ENCODE measurements at places on chromosomes 4 and X.

DNA sequence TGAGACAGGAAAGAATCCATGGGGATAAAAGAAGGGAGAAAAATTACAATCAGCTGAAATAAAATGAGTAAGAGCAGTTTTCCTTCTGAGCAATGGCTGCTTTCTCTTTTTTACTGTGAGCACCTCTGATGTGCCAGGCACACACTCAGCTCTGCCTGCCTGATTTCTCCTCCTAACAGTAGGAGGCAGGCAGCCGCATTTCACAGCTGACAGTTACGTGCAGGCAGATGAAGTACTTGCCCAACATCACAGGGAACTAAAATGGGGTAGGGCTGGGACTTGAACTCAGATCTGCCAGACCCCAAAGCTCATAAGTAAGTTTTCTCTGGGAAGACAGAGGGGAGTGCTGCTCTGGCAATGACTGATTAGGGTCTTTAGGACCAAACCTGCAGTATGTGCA is 54.6 kb downstream of the C4orf50 start:
- no peak for DNase-seq

GRCh38 chrX:15200871-15201270 is 69.0 kb downstream of the ASB9 start:
- DNase-seq: no peak

- DNase-seq: no peak
Observed at GRCh38 chr4:165709516-165709915, 163.5 kb upstream of the TLL1 start.

GRCh38 chr4:186942758-186943377 is 219.2 kb upstream of the FAT1 start:
- no peak for DNase-seq

- DNase-seq: no peak
Observed at GRCh38 chr4:127449449-127449848, 183.3 kb upstream of the INTU start.

DNA sequence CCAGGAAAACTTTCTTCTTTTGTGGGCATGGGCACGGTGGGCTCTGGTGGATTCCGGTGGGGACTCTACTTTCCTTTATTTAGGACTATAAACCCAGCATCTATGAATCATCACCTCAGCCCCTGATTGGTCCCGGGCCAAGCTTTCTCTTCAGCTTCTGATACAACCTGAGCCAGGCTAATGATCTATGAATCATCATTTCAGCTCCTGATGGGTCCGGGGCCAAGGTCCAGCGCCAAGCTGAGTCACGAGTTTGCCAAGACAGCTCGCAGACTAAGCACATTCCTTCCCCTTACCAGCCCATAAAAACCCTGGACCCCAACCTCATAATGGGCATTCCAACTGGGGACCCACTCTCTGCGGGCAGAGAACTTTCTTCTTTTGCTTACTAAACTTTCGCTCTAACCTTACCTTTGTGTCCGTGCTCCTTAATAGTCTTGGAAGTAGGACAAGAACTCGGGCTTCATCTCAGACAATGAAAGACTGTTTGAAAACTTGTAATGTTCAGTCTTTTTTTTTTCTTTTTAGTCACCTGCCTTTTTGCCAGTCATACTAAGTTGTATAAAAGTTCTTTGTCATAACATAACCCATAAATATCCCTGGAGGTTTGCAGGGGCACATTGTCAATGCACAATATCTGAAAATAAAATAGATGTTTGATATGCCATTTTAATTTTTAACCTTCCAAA is 904.9 kb upstream of the EPHA5 start:
- DNase-seq: no peak

- no peak for DNase-seq
Observed at GRCh38 chr4:183449193-183449882, 4.9 kb downstream of the CDKN2AIP start.

DNA sequence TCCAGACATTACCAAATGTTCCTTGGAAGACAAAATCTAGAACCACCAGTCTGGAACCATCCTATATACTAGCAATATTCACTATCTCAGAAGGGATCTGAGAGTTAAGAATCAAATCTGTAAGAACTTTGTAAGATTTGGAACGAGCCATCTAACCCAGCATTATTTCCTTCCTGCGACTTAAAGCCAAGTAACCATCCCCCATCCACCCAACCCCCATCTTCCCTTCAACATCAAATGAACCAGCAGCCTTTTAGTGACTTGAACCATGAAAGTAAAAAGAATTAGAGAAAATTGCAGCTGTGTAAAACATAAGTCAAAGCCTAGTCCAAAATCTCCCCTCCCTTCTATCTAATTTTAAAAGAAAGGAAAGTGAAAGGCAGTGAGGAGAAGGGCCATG is 15.6 kb downstream of the RBM47 start:
- no peak for DNase-seq

- no peak for DNase-seq
Observed at GRCh38 chr4:41822325-41822724, 73.8 kb upstream of the PHOX2B start.

DNA sequence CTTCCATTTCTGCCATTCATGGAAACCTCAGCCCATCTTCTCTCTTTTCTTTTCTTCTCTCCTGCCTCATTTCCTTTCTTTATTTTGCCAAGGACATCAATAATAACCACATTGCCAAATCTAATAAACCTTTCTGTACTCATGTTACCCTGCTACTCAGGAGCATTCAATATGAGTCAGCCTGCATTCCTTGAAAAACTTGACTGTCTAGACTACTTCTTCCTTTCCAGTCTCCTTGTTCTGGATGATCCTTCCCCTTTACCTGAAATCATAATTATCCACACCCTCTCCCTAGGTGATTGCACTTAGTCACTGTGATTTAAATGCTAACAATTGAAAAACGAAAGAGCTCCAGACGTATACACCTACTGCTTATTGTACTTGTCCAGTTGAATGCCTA is 253.2 kb upstream of the CENPE start:
- no peak for DNase-seq

GRCh38 chr4:189656641-189657040 is 284.0 kb upstream of the FRG1 start:
- no peak for DNase-seq

DNA sequence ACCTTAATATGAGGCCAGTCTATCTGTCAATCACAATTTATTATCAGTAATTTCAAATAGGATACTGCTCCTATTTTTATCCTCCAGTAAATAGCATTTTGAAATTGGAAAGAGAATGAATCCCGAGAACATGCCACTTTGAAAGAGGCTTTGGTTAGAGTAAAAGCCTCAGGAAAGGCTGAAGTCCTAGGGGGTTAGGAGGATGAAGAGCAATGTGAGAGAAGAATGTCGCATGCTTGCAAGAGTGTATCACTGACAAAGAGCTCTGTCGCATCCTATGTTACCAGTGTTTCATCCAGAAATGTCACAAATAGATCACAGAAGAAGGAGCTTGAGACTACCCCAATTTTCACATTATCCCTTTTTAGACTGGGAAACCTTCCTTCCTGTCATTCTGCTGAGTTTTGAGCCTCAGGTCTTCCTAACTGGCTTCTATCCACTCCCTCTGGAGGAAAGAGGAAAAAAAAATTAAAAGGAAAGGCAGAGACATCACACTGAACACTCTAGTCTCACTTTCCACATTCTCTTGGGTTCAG is 39.8 kb downstream of the GPM6A start:
- DNase-seq: no peak

DNA sequence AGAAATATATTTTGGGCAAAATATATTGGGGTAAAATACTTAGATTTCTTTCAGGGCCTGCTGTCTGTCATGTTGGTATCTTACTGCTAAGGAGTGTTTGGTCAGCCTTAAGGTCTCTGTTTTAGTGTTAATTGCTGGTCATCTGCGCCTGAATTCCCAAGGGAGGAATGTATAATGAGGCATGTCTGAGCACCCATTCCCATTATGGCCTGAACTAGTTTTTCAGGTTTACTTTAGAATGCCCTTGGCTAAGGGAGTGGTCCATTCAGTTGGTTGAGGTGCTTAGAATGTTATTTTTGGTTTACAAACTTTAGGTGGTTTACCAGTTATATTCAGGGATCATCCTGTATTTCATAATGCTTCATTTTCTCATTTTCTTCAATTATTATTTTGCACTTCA is 125.9 kb downstream of the CFAP299 start:
- no peak for DNase-seq

DNA sequence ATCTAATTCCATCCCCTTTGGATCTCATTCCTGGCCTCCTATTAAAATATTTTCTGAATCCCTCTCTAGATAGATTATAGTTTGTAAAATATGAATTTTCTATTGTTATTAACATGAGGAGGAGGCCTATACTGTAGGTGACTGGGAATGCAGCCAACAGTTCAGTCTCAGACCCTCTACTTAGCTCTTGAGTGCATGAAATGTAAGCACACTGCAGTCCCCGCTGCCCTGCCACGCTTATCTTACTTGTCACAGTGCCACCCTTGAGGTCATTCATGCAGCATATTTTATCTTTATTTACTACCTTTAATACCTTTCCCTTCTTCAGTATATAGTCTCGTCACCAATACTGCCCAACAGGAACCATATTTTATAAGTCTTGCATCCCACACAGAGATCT is 151.0 kb downstream of the CAMK2D start:
- DNase-seq: no peak

- no peak for DNase-seq
Observed at GRCh38 chrX:37830371-37830770, 17.0 kb downstream of the DYNLT3 start.

DNA sequence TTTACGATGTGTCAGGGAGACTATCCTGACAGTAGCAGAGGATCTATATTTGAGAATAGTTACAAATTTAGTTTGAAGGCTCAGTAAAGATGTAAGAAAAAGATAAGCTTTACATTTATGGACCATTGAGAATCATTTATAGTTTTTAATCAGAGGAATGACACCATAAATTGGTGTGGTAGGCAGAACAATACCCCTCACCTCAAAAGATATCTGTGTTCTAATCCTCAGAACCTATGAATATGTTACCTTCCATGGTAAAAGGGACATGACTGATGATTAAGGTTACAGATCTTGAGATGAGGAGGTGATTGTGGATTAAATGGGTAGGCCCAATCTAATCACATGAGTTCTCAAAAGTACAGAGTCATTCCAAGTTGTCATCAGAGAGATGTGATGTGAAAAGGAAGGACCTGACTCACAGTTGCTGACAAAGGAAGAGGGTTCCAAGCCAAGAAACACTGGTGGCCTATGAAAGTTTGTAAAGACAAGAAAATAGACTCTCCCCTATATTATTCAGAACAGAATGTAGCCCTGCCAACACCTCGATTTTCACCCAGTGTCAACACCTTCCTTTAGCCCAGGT is 27.0 kb downstream of the EREG start:
- DNase-seq: no peak

GRCh38 chrX:115547448-115547847 is 13.5 kb upstream of the PLS3 start:
- no peak for DNase-seq

GRCh38 chrX:48957827-48958634 is 624 bp upstream of the OTUD5 start:
- peak; percentile 83 for DNase-seq

- DNase-seq: no peak
Observed at GRCh38 chrX:15822922-15823321, 31.7 kb downstream of the AP1S2 start.

DNA sequence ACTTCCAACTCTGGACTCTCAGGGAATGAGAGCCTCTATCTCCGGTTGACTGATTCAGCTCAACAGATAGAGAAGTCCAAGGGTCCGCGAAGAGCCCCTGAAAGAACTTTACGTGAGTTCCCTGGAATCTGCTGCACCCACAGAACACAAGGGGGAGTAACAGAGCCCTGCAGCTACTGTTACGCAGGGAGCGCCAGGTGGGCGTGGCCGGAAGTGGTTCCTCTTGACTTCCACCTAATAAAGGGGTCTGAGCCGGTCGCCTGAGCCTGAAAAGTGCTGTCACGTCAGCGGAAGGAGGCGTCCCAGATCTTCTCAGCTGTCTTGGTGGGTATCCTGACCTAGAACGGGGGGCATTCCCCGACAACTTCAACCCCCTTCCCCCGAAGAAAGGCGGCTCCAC is at the start of gene MAGEB6:
TSS of gene MAGEB6 (plus strand) at position 237 of the 400 bp plus-strand sequence. CDS start 1,407 bp downstream, outside the sequence.
- DNase-seq: no peak

DNA sequence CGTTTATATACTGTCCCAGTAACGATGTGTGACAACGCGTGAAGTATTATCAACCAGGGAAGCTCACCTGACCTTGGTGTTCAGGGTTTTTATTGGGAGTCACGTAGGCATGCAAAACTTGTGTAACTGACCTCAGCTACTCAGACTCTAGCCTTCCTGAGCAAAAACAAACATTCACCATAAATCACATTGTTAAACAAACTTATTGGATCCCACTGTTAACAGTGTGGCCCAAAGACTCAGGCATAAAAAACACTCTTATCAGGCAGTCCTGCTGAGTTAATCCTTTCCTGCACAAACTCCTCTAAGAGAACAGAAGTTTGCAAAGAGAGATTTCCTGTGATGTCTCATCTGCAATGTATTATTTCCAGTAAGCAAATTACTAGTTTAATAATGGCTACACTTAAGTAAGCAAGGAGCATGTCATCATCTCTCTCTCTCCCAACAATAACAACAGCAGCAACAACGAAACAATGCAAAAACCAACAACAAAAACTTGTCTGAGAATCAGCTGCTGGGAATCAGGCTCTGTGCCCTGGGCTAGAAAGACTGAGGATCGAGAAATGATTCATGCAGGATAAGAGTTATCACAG is 12.0 kb downstream of the GAGE1 start:
- DNase-seq: no peak

- no peak for DNase-seq
Observed at GRCh38 chr4:54793856-54794422, 136.2 kb downstream of the KIT start.

- no peak for DNase-seq
Observed at GRCh38 chr4:105784761-105785160, 76.2 kb downstream of the GSTCD start.

DNA sequence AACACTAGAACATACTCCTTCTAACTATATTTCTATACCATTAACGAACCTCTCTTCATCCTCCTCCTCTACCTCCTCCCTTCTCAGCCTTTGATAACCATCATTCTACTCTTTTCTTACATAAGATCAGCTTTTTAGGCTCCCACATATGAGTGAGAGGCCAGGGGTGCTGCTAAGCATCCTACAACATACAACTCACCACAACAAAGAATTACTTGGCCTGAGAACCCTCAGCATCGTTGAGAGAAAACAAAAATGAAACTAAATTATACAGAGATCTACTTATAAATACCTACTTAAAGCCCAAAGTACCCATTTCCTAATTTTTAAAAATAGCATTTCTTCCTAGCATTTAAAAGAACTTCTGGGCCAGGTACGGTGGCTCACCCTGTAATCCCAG is 77.7 kb downstream of the CC2D2A start:
- DNase-seq: no peak

DNA sequence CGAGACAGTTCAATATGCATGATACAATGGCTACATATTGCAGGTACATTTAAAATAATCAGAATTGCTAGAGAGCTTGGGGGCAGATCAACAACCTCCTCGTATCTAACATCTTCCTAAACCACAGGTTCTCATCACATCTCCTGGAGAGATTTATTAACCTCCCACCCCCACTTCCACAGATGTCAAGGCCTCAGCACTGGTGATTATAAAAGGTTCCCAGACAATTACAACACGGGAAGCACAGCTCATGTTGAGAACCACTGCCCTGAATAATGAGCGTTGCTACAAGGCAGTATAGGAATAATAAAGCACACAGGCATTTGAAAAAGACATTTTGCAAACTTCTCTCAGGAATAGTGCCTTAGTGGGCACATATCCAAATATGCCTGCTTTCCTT is 42.8 kb downstream of the ELOVL6 start:
- DNase-seq: no peak

GRCh38 chrX:37357436-37357835 is 8.3 kb downstream of the PRRG1 start:
- DNase-seq: no peak
